T-helper 2 cell (primary cell): ENCODE measurements at places on chromosomes 7 and 10.

DNA sequence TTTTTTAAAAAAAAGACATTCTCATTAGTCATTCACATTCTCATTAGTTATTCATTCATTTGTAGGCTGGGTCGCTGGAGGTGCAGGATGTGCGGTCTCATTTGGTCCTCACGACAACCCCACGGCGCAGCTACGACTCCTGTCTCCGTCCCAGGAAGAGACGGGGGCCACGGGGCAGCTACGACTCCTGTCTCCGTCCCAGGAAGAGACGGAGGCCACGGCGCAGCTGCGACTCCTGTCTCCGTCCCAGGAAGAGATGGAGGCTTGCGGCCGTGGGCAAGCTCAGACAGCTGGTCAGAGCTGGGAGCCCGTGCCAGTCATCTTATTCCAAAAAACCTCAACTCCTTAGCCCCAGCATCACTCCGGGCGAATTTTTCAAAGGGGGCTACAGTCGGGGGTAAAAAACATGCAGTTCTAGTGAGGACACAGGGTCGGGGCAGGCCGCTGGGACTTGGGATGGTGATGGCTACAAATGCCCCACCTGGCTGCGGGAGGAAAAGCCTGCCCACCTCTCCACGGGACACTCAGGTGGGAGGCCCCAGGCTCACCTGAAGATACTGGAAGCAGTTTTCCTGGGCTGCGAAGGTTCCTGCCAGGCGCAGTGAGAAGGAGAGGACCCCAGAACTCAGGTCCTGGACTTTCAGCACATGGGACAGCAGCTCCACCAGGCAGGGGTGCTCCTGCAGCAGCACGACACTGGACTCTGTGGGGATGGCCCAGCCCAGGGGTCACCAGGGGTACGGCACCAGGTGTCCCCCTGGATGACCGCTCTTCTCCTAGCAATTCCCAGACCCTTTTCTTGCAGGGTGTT, 8.3 kb downstream of the BRAT1 start:
- no peak for DNase-seq

- no peak for DNase-seq
These were observed 51.3 kb upstream of the MAGI2 start for GRCh38 chr7:79504607-79505389.

GRCh38 chr10:8424555-8425211, 370.2 kb downstream of the GATA3 start:
- no peak for DNase-seq

GRCh38 chr7:132742189-132742612, 165.9 kb upstream of the PLXNA4 start:
- no peak for DNase-seq

DNA sequence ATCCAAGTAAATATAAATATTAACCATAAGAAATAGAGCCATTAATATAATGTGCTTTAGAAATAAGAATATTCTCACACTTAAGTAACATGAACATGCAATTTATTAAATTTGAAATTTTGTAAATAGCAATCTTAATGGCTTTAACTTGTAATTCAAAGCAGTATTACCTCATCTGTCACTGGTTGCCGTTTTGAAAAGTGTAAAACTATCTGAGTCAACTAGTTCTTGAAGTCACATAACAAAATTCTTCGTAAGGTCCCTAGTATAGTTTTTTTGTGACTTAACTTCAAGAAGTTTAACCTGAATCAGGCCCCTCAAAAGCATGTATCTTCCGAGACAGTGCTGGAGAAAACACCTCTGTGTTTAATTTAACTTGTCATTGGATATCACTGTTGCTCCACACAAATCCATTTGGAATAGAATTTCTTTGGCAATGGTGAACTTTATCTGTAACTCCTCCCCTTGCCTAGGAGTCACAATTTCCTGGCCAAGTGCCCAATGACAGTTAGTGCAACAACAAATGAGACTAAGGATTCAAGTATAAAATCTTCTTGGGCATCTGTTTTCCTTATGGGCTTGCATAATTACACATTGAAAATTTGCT, 47.1 kb downstream of the NT5C2 start:
- DNase-seq, result no peak

DNA sequence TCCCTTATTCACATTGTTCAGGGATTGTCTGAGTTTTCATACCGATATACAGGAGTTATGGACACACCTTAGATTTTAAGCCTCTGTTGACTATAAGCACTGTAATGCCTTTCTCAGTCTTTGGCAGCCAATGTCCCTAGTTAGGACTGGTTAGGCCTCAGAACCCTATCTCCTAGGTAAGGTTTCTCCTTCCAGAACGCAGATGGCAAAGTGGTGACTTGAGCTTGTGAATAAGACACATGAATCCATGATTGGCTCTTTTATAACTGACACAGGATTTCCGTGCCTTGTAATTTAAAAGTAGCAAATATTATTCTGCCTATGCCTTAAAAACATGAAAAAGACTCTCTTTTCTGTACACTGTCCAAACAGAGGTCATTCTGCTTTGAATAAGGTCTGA, 12.5 kb upstream of the RNF148 start:
- DNase-seq, result no peak
